ENCODE measurements at places on chromosomes 4 and X.

DNA sequence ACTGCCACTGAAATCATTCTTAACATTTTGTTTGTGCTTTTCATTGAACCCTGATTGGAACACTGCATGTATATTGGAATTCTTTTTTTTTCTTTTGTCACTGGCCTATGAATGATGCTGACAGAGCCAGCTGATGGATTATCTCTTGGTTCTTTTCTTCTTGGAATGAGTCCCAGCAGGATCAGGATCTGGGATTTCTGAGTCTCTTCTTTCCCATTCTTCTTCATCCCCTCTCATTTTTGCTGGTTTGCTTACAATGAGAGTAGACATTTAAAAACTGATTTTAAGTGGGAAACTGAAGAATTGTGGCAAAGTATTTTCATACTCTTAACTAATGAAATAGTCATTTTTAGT is 9.0 kb downstream of the DCUN1D4 start:
- no peak for DNase-seq

GRCh38 chrX:2691543-2692220 is 587 bp downstream of the CD99 start:
- DNase-seq = peak; percentile 48

DNA sequence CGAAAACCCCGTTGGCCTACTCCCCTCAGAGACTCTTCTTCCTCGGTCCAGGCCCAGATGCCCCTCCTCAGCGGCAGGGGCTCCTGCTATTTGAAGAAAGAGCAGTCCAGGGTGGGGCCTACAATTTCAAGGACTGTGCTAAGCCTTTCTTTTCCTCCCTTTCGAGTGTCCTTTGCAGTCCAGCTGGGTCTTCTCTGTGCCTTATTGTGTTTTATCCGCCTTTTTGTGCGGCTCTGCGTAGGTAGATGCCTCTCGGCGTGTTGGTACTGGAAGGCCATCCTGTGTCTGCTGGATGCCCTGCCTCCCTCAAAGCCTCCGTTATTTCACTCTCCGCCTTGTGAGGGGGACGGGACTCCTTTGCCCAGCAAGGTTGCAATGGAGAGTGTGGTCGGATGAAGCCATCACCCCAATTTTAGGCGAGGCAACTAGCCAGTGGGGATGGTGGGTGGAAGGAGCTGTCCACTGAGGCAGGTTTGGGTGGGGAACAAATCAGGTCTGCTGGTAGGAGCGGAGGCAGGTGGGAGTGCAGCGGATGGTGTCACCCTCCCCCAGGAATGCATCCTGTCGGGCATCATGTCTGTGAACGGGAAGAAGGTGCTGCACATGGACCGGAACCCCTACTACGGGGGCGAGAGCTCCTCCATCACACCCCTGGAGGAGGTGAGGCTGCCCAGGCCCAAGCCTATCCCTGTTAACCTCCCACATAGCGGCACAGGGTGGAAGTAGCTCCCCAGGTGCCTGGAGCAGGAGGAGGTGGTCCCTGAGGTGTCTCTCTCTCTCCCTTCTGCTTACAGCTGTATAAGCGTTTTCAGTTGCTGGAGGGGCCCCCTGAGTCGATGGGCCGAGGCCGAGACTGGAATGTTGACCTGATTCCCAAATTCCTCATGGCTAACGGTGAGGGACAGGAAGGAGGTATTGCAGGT is 1.3 kb downstream of the GDI1 start:
- no peak for DNase-seq

GRCh38 chr4:173446416-173446815 is 47.5 kb upstream of the SCRG1 start:
- DNase-seq = no peak

GRCh38 chr4:6152869-6153705 is 47.3 kb downstream of the JAKMIP1 start:
- DNase-seq = no peak

DNA sequence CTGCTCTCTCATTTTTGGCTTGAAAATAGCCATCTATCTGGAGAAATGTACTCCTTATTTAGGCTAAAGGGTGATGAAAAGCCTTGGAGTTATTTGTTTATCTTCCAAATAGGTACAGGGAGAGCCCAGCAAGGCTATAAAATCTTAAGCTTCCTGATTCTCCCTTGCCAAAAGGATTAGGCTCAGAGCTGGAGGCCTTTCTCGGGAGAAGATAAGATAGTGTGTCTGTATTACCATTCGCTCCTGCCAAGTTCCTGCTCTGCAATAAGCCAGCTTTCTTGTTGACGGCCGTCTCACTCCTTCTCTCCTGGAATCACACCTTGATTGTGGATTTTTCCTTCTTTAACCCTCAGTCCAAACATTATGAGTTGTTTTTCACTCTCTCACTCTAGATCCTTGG is 171.8 kb upstream of the TTC29 start:
- DNase-seq = no peak

- no peak for DNase-seq
Observed at GRCh38 chr4:139175646-139176301, 1.2 kb downstream of the ELF2 start.

DNA sequence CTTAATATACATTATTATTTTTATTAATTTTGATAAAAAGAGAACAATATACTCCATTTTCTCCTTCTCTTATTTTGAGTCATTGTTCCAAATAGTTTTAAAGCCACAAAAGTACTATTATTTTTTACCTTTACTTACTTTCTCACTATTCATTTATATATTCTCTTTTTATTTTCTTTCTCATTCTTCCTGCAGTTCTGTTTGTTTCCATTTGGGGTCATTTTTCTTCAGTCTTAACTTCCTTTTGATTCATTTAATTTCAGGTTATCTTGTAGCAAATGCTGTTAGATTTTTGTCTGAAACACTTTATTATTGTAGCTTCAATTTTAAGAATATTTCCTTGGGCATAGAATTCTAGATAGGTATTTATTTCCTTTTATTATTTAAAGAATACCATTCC is 438.6 kb upstream of the EPHA5 start:
- no peak for DNase-seq

DNA sequence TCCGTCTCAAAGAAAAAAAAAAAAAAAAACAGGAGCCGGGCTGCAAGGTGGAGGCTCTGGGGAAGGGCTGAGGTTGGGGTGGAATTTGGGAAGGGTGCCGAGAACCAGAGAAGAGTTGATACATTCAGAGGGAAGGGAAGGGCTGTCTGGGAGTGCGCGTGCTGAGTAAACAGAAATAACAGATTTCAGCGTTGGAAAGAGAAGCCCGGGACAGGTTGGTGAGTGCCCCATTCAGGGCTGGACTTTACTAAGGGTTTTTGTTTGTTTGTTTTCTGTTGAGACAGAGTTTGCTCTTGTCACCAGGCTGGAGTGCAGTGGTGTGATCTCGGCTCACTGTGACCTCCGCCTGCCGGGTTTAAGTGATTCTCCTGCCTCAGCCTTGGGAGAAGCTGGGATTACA is 1.7 kb upstream of the IL3RA start:
- no peak for DNase-seq

- no peak for DNase-seq
Observed at GRCh38 chr4:151641167-151641566, 119.6 kb downstream of the GATB start.

DNA sequence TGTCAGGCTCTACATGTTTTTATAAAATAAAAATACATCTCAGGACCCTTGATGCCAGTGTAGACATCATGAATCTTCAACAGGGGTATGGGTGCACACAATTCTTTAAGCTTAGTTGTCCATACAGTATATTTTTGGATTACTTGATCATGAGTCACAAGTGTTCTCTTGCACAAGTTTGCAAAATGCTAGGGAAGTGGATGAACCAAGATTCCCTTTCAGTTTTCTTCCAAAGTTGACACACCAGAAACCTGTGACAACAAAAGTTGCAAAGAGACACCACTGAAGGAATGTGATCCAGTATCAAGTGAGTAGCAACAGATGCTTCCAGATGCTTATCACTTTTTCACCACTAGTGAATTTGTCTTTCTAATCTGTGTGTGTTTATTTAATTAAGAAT is 1021.2 kb downstream of the PCDH7 start:
- no peak for DNase-seq

GRCh38 chr4:185836241-185837084 is 24.5 kb upstream of the SORBS2 start:
- DNase-seq = no peak

GRCh38 chr4:140982613-140983340 is 150.5 kb downstream of the RNF150 start:
- DNase-seq = no peak

DNA sequence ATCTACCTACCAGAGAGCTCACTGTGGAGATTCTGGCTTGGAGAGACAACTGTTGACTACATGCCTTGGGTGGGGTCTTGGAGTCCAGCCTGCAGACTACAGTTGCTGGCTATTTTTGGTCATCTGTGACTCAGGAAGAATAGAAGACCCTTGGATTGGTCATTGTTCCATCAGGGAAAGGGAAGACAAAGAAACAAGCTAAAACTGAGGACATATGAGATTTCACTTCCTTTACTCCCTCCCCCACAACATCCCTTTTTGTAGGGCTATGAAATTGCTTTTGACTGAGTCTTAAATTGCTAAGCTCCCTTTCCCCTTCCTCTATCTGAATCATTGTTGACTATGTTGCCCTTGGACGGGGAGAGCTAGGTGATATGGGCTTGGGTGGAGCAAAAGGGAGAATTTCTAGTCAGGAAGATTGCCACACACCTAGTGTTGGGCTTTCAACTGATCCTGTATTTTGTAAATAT is 11.7 kb downstream of the MSN start:
- peak; percentile 41 for DNase-seq

DNA sequence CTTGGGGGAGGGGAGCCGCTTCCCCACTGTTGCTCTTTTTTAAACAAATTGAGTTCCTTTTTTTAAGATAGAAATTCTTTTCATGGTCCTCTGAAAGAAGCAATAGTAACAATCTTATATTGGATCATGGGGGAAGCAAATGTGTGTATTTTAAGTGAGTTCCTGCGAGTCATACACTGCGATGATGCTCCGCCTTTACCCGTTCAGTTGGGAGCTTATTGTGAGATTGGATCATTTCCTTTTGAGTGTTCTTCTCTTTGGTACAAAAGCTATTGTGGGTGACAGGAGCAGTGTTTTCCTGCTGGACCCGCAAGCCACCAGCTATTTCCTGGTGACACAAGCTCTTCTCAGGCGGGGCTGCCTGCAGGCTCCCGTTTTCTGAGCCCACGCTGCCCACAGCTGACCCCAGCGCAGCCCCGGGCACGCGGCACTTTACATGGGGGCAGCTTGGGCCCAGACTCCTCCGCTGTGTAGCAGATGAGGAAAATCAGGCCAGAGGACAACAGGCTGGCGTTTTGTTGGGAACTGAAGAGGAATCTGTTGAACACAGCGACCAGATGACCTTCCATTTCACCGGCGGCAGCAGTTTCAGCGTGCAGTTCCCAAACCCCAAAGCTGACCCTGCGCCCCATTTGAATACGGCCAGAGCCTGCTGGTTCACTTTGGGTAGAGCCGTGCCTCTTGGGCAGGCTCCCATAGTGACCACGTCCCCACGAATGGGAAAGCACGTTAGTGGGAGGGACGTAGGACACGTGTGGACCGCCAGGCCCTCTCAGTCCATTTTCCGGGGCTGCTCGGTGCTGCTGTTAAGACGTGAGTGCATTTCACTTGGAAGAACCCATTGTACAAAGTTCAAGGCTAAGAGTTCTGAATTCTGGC is 12.2 kb downstream of the TADA2B start:
- peak; percentile 26 for DNase-seq

DNA sequence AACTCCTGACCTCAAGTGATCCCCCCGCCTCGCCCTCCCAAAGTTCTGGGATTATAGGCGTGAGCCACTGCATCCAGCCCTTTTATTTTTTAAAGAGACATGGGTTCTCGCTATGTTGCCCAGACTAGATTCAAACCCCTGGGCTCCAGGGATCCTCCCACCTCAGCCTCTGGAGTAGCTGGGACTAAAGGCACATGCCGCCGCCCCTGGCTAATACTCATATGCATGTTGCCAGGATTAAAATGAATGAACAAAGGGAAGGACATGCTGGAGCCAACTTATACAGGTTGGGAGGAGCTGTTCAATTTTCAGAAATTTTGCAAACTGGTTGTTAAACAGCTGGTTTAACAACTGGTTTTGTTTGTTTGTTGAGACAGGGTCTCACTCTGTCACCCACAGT is 1.4 kb upstream of the FTSJ1 start:
- DNase-seq = no peak

- no peak for DNase-seq
Observed at GRCh38 chr4:24675721-24676389, 91.5 kb upstream of the DHX15 start.

DNA sequence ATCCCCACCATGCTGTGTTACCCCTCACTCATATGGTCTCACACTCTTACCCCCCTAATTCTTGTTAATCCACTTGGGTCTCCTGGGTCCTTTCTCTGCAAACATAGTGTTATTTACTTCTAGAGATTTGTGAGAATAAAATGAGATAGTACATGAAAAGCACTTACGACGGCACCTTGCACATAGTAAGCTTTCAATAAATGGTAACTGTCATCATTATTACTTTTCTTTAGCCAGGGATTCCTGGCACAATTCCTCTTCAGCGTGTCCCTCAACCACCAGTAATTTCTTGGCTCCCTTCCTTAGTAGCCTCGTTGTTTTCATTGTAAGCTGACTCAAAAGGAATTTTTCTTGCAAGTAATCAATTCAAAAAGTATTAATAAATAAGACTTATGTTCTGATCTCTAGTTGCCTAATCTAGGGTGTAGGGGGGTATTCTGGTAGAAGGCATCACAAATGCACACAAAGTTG is 30.1 kb upstream of the RBMX start:
- no peak for DNase-seq

GRCh38 chr4:3358656-3359055 is 65.8 kb downstream of the RGS12 start:
- no peak for DNase-seq

- DNase-seq = peak; percentile 81
Observed at GRCh38 chr4:152258804-152259708, 276.8 kb downstream of the FBXW7 start.

DNA sequence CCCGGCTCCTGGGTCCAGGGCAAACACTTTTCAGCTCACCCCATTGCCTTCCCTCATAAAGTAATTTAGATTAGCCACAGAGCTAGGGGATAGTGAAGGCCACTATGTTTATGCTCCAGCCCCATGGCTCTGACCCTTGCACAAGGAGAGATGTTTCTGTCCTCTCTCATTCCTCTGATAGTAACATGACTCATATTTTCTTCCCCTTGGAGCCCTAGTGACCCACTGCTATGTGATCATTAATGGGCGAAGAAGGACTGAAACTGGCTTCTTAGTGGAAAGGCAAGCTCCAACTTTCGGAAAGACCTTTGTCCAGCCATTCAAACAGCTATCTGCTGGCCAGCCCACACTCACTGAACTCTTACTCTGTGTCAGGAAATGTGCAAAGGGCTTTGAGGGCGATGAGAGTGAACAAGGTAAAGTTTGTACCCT is 12.3 kb downstream of the CLDN2 start:
- DNase-seq = peak; percentile 8

DNA sequence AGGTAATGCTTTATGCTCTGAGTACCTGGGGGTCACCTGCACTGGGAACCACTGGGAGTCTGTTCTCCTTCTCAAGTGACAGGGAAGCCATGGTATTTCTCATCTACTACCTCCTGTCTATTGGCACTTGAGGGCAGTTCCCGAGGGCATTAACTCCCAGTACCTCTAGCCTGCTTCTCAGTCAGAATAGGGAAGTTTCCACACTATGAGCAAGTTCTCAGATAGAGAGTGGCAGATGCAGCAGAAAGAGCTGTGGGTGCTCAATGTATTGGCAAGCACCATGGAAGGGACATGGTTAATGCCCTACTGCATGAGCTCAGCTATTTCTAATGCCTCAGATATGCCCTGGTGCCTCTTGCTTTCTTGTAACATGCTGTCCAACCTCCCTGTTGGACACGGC is 74.1 kb downstream of the ANOS1 start:
- DNase-seq = no peak

All from lung microvascular endothelial cell (primary cell).